GM23338 (cell line): ENCODE measurements at places on chromosomes 1 and 21. TPM values are rescaled to one million over a fixed set of nuclear protein-coding genes. Genes with fewer than 3 reads are reported as not detected.

C1orf167 gene
- total RNA-seq: 1.7 and 6.0 TPM in 2 replicates

DNA sequence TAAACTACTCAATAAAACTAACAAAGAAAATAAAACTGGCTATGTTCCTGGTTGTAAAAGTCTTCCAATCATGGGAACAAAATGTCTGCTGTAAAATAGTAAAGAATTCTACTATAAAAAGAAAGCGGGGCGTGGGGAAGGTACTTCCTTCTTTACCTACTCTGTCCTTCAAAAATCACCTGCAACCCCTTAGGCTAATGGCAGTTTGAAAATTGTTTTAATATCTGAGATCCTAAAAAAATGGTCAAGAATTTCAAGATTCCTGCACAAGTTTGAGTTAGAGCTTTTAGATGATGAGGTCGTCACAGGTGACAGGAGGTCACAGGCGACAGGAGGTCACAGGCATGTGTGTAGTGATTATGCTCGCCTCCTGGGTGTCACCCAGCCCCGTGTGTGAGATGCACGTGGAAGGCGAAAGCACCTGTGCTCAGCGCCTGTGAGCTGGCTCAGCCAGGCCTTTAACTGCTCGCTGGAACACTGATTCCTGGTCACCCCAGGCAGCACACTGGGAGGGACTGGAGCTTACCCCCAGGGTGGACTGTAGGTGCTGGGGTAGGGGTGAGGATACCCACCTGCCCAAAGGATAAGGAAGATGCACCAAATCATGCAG, 18.6 kb upstream of the TMPRSS2 start:
- DNase-seq: no peak
- no peak overlapping the region for H3K4me3 ChIP-seq
- no peak overlapping the region for H3K27ac ChIP-seq
- no peaks in the 10 kb centered on the region for H3K36me3 ChIP-seq
- no peaks in the 10 kb centered on the region for H3K4me1 ChIP-seq
- H3K27me3 ChIP-seq: no peaks in the 10 kb centered on the region

- H3K27me3 ChIP-seq: no peaks in the 10 kb centered on the region
- peaks cover 38% of the 10 kb centered on the region for H3K4me1 ChIP-seq
- no peak overlapping the region for H3K27ac ChIP-seq
- H3K36me3 ChIP-seq: peaks cover 11% of the 10 kb centered on the region; the same call in 1 of the 2 replicates
Measured at GRCh38 chr1:218305472-218306064, 20.5 kb downstream of the RRP15 start.

DNA sequence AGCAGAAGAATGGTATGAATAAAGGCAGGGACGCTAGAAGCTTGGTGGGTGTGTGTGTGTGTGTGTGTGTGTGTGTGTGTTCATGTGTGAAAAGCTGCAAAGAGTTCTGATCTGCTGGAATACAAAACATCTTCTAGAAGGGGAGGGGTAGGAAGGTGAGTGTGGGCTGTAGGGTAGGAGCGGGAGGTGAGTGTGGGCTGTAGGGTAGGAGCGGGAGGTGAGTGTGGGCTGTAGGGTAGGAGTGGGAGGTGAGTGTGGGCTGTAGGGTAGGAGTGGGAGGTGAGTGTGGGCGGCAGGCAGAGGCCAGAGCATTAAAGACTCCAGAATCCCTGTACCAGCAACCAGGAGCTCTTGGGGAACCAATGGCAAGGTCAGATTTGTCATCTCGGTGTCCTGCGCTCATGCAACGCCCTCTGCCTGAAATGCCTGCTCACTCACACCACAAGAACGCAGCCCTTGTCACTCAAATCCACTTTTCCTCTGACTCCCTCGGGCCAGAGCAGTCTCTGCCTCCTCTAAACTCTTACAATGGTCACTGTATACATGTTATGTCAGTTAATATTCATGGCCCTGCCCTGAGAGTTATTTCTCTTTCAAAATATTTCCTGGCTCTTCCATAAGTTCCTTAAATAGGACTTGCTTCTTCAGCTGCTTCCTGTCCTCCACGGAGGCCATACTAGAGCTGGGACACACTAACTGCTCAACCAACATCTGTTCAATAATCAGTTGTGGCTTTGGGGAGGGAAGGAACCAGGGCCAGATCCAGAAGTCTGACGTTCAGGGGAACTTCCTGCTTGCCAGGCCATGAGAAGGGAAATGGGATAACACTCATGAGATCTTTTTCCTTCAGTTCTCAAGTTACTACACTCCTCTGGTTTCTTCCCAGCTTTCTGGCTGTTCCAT, 53.6 kb upstream of the ZNF644 start:
- no peak overlapping the region for H3K27ac ChIP-seq
- no peak for DNase-seq
- H3K36me3 ChIP-seq: no peaks in the 10 kb centered on the region; the same call in 1 of the 2 replicates
- H3K27me3 ChIP-seq: no peaks in the 10 kb centered on the region

SH3D21 gene
- total RNA-seq: 4.4 and 6.3 TPM in 2 replicates

DNA sequence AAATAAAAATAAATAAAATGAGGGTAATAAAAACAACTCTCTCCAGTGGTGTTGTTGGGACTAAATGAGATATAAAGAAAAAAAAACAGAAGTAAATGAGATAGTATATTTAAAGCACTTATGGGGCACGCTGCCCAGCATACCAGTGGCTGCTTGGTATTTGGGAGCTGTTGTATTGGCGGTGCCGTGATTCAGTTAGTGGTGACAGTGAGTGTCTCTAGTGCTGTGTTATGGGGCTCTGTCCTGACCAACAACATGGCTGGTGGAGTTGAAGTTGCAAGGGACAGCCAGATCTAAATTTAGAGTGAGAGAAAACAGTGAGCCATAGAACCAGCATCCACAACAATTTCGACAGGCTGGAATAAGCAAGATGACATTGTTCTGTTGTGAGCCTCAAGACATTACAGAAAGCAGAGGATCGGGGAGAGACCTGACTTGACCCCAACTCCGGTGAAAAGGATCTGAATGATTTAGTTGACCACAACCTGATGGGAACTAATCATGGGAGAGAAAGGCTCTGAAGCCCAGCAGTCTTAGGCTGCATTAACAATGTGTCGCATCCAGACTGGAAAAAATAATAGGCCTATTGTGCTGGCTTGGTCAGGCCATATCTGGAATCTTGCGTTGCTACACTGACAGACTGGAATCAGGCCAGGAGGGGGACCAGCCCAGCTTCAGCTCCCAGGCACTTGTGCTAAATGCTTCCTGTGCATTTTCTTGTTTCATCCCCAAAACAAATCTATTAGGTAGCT, 2.4 kb upstream of the MFSD2A start:
- no peak overlapping the region for H3K4me3 ChIP-seq
- peaks cover 7% of the 10 kb centered on the region; the same call in 1 of the 2 replicates for H3K36me3 ChIP-seq
- H3K27me3 ChIP-seq: peaks cover 22% of the 10 kb centered on the region

- H3K27ac ChIP-seq: no peak overlapping the region
- peaks cover 36% of the 10 kb centered on the region for H3K27me3 ChIP-seq
- H3K4me3 ChIP-seq: no peak overlapping the region
- H3K36me3 ChIP-seq: no peaks in the 10 kb centered on the region
- no peak for DNase-seq
- H3K4me1 ChIP-seq: peaks cover 28% of the 10 kb centered on the region
Measured at GRCh38 chr1:90558126-90558525, 159.0 kb downstream of the BARHL2 start.

GRCh38 chr1:1068517-1069055, 5.5 kb downstream of the RNF223 start:
- DNase-seq: peak; percentile 52
- peaks cover 20% of the 10 kb centered on the region; the same call in 1 of the 2 replicates for H3K27me3 ChIP-seq
- H3K36me3 ChIP-seq: no peaks in the 10 kb centered on the region
- H3K4me1 ChIP-seq: peaks cover 6% of the 10 kb centered on the region; the same call in 1 of the 2 replicates
- peak overlapping the region; percentile 71 for H3K4me3 ChIP-seq
